ENCODE measurements at places on chromosomes 3 and 15. TPM values are rescaled to one million over a fixed set of nuclear protein-coding genes. Genes with fewer than 3 reads are reported as not detected.
A peak's percentile ranks its signal among the peaks of the same experiment; 100 is the strongest.

PLA2G4D gene
- total RNA-seq, result not detected

CHRNB4 gene
- total RNA-seq, result not detected

AGTR1 gene
- 41.4 TPM for total RNA-seq

MOBP gene
- not detected for total RNA-seq

CNTN3 gene
- 4.3 TPM for total RNA-seq

LRTM1 gene
- total RNA-seq, result not detected

GOLGA6L25 gene
- not detected for total RNA-seq

CCDC71 gene
- 8.3 TPM for total RNA-seq

CATSPER2 gene
- 1.3 TPM for total RNA-seq

PROK2 gene
- 0.44 TPM for total RNA-seq

SHC4 gene
- 0.04 TPM for total RNA-seq

C3orf22 gene
- not detected for total RNA-seq

NPHP3 gene
- total RNA-seq, result 11.4 TPM

MKRN2OS gene
- total RNA-seq, result not detected

C2CD4A gene
- not detected for total RNA-seq

SMCO1 gene
- total RNA-seq, result not detected

IL20RB gene
- 2.9 TPM for total RNA-seq

RHOV gene
- total RNA-seq, result not detected

OR5K2 gene
- total RNA-seq, result not detected

DNA sequence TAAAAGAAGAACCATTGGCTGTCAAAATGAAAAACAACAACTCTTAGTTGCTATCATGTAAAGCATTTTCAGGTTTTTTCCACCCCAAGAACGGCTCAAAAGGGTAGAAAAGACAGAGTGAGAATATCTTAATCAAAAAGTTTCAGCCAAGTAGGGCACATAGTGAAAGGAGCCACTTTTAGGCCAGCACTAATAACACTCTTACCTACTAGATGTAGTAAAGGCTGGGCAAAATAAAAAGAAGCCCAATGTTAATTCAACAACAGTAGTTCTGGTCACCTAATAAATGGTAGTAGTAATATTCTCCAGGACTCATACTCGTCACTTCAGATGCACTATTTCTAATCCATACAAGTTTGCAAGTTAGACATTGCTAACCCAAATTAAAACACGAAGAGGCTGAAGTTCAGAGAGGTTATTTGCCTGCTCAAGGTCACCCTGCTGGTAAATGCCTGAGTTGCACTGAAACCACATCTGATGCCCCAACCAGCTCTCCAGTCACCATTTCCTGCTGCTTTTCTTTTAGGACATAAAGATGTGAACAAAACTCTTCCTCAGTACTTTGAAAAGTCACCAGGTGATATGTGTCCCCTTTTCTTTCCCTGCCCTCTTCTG, 7.5 kb downstream of the GOLIM4 start:
- peak; percentile 52 for DNase-seq

DNA sequence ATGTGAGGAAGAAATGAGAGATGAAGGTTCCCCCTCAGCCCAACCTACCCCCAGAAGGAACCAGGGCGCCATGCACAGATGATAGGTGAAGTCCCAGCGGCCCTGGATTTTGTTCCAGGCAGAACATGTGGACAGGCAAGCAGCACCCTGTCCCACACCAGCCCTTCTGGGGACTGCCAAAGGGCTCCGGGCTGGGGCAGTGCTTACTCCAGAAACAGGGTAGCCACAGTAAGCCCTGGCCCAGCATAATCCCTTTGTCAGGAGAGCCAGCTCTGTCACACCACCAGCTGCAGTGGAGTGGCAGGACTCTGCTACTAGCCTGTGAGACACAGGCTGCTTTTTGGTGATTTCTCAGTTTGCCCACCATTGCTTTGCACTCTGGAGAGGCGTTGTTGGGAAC, 6.3 kb downstream of the FBXL22 start:
- peak; percentile 53 for DNase-seq

GRCh38 chr3:50345586-50346234, at the start of gene ZMYND10:
TSS of gene ZMYND10 (minus strand) at chr3:50345732. CDS start at chr3:50345579, 153 bp downstream.
- peak; percentile 76 for DNase-seq

GRCh38 chr3:55592572-55592971, 105.5 kb upstream of the WNT5A start:
- no peak for DNase-seq

GRCh38 chr15:69903470-69904469, 193.9 kb downstream of the TLE3 start:
- DNase-seq, result no peak

DNA sequence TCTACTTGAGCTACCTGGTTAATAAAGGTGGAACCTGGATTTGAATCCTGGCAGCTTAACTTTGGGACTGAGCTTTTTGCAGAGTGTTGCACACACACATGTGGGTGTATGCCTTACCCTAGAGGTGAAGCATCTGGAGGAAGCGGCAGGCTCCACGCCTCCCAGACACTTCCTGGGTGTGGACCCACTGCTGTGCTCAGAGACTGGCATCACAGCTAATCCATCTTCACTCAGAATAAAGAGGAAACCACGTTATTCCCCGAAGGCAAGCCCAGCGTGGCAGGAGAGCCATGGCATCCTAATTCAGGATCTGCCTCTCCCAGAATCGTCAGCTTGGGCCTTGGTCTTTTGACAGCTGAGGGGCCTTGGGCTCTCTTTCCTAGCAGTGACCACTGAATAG, 25.5 kb downstream of the CCDC13 start:
- DNase-seq, result no peak

GRCh38 chr3:114060906-114061655, 4.5 kb downstream of the QTRT2 start:
- DNase-seq, result no peak

GRCh38 chr3:56980798-56981390, 79.6 kb upstream of the SPATA12 start:
- no peak for DNase-seq

DNA sequence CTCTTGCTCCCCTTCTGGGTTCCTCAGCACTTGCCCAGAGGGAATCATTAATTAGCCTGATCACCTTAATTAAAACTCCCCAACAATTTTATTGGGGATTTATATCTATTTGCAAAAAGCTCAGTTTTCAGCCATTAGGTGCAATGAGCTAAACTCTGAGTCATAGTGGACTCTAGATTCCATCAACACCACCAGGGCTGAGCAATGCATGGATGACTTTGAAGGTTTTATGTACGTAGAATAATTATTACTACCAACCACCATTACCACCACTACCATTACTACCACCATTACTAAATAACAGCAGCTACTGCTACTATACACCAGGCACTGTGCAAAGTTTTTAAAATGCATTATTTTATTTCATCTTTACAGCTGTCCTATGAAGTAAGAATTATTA, 81.2 kb downstream of the ZNF621 start:
- no peak for DNase-seq

GRCh38 chr3:154029926-154030325, 91.3 kb upstream of the ARHGEF26 start:
- DNase-seq, result no peak

GRCh38 chr3:19173945-19174344, 25.6 kb downstream of the KCNH8 start:
- DNase-seq, result no peak

- no peak for DNase-seq
These were observed 250.1 kb downstream of the DIPK2A start for GRCh38 chr3:144221761-144222160.

- no peak for DNase-seq
These were observed 81.1 kb upstream of the SLC4A7 start for GRCh38 chr3:27565201-27565852.

DNA sequence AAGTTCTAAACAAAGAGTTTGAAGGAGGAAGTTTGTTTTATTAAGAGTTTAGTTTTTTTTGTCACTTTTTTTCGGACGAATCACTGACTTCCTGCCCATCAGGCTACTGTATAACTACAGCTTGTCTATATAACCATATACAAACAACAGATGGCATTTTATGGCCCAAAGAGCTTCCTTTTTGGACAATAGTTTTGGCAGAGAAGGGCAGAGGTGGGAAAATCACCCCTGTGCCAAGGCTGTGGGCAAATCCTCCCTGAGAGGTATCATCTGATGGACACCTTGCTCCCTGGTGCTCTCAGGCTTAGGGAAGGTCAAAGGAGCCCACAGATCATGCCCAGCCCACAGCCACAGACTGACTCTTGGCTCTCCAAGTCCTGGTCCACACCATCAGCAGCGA, 113.4 kb downstream of the OXNAD1 start:
- DNase-seq, result no peak

- no peak for DNase-seq
These were observed 4.1 kb downstream of the OSBPL11 start for GRCh38 chr3:125591116-125591760.

- no peak for DNase-seq
These were observed 82.8 kb downstream of the SSR3 start for GRCh38 chr3:156472150-156472549.

GRCh38 chr15:31352911-31353811, 26.5 kb downstream of the KLF13 start:
- DNase-seq, result no peak

DNA sequence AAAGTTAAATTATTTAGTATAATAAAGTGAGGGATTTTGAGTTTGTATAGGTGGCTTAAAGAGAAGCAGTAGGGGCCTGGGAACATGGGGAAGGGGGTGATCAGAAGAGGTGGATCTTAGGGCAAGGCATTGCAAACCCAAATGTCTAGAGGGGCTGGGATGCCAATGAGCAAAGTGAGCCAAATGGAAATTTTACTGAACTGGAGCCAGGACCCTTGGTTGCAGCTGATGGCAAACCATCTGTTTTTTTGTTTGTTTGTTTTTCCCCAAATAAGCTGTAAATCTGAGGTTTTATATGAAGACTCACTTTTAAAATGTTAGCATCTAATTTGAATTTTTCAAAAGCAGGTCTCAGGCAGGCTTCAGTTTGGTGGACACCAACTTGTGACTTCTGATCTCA, 14.8 kb upstream of the PARP14 start:
- DNase-seq, result no peak

- DNase-seq, result no peak
These were observed 509.6 kb downstream of the IGSF11 start for GRCh38 chr3:118525077-118525476.

- DNase-seq, result no peak
These were observed 393.5 kb upstream of the TBL1XR1 start for GRCh38 chr3:177590826-177591225.

DNA sequence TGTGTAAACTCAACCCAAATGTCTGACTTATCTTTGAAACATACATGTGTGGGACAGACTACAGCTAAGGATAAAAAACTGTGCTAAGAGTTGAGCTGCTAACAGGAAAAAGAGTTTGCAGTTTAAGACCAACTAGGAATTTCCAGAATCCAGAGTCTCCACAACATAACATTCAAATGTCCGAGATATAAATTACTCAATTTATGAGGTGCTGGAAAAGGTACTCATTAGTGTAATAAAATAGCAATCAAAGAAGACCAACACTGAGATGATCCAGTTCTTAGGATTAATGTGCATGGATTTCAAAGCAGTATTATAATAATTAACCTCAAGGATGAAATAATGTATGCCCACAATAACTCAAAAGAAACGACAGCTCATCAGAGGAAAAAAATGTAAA, 426.5 kb upstream of the KCNMB2 start:
- DNase-seq, result no peak

DNA sequence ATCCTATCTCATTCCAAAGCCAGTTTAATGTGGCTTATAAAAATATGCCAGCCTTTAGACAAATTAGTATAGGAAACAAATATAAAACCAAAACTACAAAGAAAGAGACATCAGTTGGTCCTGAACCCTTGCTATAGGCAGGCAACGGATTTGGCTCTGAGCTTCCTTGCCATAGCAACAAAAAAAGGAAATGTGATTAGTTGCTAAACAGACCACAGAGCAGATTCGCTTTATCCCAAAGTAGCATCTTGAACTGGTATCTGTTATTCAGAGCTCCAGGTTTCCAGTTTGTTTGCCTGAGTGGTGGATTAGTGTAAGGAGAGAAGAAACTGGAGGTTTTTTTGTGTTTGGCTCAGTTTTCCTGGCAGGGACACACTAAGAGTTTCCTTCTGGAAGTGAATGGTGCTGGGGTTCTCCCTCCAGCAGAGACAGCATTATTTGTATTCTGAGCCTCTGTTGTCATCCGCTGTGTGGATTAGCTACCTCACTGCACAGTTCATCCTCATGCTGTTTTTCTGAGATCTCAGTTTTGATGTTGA, 44.1 kb downstream of the CHST2 start:
- no peak for DNase-seq

- DNase-seq, result no peak
These were observed 1234.7 kb downstream of the ROBO2 start for GRCh38 chr3:78274475-78275065.

DNA sequence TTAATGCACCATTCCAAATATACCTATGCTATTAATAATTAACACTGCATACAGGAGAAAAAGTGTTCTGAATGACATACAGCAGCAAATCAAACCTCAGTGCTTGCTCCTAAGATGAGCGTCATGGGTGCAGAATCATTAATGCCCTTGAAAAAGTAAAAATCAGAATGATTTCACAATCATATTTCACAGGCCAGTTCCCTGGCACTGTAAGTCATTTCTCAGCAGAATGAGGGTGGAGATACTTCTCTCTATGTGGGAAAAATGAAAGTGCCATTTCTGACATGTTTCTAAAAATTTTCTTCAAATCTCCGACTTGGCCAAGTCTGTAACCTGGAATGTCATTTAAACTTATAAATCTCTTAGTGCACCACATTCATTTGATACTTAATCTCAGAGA, 549.8 kb upstream of the AGTR1 start:
- DNase-seq, result no peak

DNA sequence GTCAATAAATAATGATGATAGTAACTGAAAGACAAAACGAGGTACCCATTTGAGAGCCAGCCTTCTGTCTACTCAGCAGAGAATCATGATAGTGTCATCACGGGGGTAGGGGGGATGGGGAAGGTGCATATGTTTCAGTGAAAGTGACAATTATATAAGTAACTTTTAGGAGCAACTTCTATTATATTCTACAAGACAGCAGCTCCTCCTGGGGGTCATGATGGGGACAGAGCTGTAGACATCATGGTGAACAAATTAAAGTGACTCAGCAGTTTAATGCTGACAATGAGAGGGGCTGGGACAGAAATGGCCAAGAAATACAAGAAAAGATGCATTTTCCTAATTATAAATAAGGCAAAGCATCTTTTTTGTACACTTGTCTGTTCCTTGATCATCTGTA, 11.8 kb downstream of the CAPN3 start:
- no peak for DNase-seq
